ENCODE measurements at places on chromosomes 12 and 14.

GRCh38 chr12:90572778-90573177 is 382.2 kb downstream of the CCER1 start:
- no peak for DNase-seq

DNA sequence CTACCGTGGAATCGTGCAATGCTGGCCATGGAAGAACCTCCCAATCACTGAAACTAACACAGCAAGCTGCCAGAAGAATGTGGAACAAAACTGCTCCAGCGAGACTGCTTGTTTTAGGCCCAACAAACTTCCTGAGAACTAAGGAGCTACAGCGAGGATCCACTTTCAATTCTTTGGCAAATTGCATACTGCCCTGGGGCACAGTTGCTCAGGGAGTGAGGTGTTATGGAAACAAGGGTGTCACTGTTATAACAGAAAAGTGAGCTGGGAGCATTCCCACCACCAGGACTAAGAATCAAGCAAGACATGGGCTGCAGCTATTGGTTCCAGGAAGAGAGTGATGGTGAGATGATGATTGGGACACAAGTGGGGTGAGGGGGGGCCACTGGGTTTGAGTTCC is 1606.1 kb upstream of the FLRT2 start:
- no peak for DNase-seq

GRCh38 chr12:93954166-93955112 is 193.9 kb upstream of the PLXNC1 start:
- no peak for DNase-seq

GRCh38 chr14:77266336-77266735 is 4.7 kb downstream of the NGB start:
- DNase-seq: no peak

DNA sequence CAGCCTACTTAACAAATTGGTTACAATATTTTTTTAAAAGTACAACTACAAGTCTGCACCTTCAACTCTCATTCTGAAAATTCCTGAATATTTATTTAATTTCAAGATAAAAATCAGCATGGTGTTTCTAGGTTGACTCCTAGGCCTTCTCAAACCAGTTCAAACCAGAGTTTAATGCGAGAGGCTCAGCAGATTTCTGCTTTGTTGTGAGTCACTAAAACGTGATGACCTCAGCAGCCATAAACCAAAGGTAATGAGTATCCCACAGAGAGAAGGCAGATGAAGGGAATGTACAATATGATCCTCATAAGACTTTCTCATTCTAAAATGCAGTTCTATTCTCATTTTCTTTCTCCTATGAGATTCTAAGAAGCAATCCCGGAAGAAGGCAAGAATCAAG is 1.5 kb downstream of the PRDM4 start:
- DNase-seq: no peak

Measured in GM13976 (cell line).